T-cell (primary cell): ENCODE measurements at places on chromosomes 12 and 14. TPM values are rescaled to one million over a fixed set of nuclear protein-coding genes. Genes with fewer than 3 reads are reported as not detected.

TAS2R30 gene
- 2.3 TPM for total RNA-seq

LTBP2 gene
- total RNA-seq: 1.5 TPM

IAPP gene
- not detected for total RNA-seq

AJUBA gene
- 1.8 TPM for total RNA-seq

CD163 gene
- 0.73 TPM for total RNA-seq

SLCO1B1 gene
- not detected for total RNA-seq

CCDC59 gene
- 47.3 TPM for total RNA-seq

HSPB8 gene
- total RNA-seq: 0.18 TPM

GRCh38 chr12:76623931-76624330, 64.4 kb upstream of the OSBPL8 start:
- no peak for DNase-seq

DNA sequence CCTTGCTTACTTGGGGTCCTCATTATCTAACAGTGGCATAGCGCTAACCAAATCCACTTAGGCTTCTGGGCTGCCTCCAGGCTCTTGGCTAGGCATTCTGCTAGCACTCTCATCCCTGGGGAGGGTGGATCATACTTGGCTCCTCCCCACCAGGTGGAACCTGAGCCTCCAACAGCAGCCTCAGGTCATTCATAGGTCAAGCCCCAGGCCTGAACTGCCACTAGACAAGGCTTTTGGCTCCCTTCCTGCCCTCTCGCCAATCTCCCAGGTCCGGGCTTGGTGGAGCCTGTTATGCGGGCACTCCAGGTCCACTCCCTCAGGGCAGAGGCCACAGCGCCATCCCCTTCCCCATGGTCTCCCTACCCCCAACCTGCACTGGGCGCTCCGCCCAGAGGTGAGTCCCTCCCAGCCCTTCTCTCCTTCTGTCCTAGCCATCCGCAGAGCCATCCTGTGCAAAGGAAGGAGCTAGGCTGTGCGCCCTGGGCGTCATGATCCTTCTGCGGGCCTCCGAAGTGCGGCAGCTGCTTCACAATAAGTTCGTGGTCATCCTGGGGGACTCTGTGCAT, 154.9 kb upstream of the AMIGO2 start:
- no peak for DNase-seq

DNA sequence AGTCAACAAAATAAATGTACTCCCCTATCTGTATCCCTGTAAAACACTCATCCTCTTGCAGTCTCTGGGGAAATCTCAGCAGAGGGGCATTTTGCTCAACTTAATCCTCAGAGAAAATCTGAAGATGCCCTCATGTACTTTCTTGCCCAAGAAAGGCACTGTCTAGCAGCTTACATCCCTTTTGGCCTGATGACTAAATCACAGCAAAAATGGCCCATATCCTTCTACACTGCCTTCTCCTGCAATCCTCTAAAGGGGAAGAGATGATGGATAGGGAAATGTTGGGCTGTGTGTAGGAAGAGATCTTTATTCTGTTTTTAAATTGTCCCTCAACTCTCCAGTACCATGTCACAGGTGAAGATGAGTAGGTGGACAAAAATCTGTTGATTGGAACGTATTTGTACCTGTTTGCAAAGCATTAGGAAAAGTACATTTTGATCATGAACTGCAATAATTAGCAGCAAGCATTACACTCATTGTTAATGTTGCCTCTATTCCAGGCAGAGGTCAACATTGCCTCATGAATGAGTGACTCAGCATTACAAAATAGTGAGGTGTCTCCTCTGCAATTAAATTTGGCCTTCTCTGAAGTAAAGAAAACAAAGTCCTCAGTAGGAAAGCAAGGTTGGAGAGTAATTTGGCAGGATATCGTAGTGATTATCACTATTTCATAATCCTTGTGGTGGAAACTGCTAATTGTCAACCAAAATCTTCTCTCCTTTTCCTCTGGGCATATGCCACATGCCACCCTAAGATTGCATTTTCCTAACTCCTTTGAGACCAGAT, 172.4 kb upstream of the CAND1 start:
- no peak for DNase-seq

DNA sequence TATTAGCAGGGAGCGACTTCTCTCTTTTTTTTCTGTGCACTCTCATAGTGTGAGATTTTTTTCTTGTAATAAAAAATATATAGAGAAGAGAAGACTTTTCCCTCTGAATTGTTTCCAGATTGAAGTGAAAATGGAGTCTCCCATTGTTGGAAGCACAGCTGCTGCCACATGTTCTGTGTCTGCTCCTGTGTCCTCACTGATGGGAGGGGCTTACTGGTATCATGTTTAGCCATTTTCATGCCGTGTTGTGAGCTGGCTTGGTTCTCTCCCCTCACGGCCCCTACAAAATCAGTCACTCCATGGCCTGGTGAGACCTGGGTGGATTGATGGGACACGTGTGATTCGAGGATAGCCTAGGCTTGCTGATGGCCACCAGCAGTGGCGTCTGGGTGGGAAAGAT, 379.7 kb upstream of the DDHD1 start:
- no peak for DNase-seq

DNA sequence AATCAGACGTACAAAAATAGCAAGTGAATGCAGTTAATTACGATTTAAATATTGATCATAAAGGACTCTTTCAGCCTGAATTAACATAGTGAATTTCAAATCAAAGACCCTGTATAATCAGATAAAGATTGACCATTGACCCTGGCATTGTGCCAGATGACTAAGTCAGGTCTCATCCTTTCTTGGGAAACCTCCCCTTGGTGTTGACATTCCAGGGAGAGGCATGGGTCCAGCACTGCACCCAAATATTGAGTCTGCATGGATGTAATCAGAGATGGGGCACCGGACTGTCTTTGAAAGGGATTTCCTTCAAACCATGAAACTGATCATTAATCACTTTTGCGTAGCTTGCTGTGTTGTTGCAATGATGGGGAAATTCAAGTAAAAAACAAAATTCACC, 1138.2 kb downstream of the BCL11B start:
- DNase-seq: no peak

DNA sequence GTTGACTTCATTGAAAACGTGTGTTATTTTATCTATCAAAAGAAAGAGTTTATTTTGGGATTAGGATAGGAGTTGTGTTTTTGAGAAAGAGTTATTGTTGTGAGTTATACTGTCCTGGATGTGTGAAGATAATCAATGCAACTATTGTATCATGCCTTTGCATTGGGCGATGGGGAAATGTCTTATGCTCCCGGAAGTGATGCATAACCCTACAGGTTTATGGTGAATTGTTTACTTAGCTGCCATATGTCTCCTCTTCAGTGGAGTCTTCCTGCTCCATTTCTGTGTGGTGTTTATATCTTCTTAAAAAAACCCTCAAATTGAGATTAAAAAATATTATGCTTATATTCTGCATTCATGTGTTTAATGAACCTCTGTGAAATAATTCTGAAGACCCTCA, 6.5 kb downstream of the PDE3A start:
- DNase-seq: no peak

GRCh38 chr14:93010130-93010499, 87.2 kb downstream of the CHGA start:
- DNase-seq: no peak

DNA sequence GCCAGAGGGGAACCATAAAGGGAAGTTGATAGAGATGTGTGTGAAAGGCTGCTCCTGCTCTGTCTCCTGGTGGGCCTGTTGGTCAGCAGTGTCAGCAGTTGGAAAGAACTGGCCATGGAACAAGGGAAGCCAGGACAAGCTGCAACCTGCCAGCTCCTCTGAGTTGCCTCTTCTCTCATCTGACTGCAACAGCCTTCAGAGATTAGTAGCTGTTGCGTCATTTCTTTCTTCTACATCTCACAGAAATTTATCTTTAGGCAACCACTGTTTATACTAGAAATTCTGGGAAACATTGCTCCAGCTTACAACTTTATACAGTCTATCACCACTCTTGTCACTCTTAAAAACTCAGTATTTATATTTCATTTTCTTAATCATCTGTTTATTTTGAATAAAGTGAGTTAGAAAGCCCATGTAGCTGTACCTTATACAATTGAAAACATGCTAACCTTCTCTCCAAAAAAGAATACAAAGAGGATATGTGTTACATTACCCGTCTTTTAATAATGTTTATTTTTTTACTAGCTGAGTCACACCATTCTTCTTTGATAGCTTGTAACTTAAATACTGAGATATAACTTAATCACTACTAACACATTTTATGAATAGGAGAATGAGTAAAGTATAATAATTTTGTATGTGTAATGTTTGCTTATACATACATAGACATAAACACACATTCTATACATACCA, 224.2 kb downstream of the LRFN5 start:
- no peak for DNase-seq
